ENCODE measurements at places on chromosomes 11 and 22. TPM values are rescaled to one million over a fixed set of nuclear protein-coding genes. Genes with fewer than 3 reads are reported as not detected.
A peak's percentile ranks its signal among the peaks of the same experiment; 100 is the strongest.

DNA sequence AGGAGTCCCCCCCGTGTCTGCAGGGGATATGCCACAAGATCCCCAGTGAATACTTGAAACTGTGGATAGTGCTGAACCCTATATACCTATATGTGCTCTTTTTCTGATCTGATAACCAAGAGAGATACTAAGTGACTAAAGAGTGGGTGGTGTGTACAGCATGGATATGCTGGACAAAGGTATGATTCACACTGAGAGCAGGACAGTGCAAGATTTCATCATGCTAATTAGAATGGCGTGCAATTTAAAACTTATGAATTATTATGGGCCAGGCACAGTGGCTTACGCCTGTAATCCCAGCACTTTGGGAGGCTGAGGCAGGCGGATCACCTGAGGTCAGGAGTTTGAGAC, 90.2 kb upstream of the ALKBH3 start:
- DNase-seq = no peak

DNA sequence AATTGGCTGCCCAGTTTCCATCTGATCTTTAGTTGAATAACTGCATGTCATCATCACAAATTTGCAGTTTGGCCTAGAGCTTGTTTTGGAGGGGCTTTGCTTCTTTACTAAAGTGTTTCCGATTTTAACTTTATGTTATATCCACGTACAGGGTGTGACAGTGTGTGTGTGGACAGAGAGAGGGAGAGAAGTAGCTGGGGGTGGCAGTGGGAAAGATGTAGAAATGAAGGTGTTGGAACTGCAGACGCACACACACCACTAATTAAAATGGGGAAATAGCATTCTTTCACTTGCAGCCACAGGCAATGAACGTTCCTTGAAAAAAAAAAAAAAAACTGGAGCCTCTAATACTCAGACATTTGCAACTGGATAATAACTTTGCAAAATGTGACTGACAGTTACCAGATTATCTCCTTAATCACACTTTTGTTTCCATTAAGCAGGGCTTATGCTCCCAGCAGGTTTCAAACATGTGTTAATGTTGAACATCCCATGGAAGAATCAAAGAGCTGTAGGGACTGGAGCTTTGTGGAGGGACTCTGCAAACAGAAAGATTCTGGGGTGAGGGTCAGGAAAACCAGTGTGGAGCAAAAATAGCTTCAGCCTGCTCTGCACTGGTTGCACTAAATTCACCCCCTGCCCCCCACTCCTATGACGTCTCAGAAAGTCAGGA, 238.1 kb upstream of the TENM4 start:
- no peak for DNase-seq

- DNase-seq = no peak
These were observed 333.1 kb downstream of the TBC1D22A start for GRCh38 chr22:47095395-47096122.

GRCh38 chr22:35863432-35863831, 145.8 kb downstream of the APOL5 start:
- peak; percentile 36 for DNase-seq

DNA sequence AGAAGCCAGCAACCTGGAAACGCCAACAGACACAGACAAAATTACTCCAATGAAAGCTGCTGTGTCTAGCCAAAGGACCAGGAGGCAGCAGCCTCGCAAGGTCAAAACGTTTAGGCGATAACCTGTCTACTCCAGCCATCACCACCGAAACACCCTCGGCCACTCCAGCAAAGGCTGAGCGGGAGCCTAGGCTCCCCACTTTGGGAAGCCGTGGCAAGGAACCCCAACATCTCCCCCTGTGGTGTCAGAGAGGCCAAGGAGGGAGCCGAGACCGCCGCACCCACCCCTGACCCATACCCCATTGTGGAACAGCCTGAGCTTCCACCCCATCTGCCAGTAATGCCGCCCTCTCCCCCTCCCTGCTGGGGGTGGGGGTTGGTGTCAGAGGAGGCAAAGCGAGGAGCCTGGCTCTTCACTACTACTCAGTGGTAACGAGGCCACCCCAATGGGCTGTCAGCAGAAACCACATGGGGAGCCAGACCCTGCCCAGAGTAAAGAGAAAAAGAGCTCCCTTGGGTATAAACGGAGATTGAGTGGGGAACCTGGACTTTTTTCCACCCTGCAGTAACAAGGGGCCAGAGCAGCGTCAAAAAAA, 33.9 kb upstream of the SEPTIN5 start:
- no peak for DNase-seq

- peak; percentile 60 for DNase-seq
These were observed 65.4 kb upstream of the CRTAM start for GRCh38 chr11:122772945-122773344.

- peak; percentile 96 for DNase-seq
These were observed 712.4 kb downstream of the TBC1D22A start for GRCh38 chr22:47474895-47475294.

DNA sequence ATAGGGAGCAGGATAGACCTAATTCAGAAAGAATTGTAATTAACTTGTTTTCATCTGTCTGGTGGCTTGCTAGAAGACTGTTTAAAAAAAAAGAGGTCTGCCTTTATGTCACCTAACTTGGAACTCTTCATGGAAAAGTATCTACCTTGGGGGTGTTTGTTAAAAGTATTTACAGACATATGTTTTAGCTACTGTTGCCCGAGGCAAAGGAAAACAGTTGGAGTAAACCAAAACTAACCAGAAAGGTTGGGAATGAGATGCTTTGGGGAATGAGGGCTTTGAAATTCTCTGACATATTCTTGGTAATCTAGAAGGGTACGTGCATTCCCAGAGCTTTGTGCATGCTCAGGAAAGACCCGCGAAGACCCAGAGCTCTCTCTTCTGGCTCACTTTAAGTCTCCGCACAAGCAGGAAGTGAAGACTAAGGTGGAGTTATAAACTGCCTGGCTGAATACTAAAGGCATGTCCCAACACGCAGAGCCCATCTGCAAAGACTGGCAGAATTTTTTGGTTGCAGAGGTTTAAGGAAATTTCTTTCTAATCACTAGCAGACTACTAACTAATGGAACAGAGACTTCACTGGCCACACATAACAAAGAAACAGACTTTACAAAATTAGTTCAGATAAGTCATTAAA, 33.2 kb downstream of the HIKESHI start:
- peak; percentile 1 for DNase-seq

DNA sequence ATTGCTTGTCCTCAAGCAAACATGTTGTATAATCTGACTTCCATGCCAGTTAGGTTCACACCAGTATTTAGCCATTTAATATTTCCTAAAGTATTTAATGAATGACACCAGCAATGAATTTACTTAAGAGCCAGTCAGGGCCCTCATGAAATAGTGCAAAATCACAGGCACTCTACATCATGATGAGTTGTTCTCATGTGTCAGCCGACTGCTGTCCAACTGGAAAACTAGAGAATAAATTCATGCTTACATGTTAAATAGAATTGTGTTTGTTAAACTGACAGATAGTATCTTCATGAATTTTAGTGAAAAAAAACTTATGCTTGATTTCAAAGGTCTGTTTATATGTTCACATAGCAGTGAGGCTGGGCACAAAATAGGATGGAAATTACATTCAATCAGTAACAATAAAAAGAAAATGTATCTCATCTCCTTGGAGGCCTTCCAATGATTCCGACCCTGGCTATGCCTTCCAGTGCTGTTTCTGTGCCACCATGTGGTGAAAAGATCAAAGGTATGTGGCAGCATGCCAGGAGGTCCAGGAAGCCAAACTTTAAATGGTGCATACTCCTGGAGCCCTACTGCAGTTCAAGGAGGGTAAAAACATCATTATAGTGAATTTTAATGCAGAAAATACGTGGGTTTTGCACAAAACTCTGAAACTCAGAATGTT, 45.2 kb downstream of the CTSC start:
- DNase-seq = peak; percentile 76

DNA sequence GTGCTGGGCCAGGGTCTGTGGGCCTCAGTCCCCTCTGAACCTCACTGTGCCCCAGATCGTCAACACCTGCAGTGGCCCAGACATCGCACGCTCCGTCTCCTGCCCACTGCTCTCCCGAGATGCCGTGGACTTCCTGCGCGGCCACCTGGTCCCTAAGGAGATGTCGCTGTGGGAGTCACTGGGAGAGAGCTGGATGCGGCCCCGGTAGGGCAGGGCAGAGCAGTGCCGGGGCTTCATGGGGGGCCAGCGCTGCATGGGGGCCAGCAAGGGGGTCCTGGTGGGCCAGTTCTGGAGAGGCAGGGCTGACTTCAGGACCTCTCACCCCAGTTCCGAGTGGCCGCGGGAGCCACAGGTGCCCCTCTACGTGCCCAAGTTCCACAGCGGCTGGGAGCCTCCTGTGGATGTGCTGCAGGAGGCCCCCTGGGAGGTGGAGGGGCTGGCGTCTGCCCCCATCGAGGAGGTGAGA, 16.3 kb downstream of the EPS8L2 start:
- DNase-seq = no peak

- no peak for DNase-seq
These were observed at the start of gene CHST1 for GRCh38 chr11:45665206-45665932. Gene CHST1, minus strand, starts transcription at chr11:45665622. Its CDS starts 14,699 bp downstream, at chr11:45650923.

DNA sequence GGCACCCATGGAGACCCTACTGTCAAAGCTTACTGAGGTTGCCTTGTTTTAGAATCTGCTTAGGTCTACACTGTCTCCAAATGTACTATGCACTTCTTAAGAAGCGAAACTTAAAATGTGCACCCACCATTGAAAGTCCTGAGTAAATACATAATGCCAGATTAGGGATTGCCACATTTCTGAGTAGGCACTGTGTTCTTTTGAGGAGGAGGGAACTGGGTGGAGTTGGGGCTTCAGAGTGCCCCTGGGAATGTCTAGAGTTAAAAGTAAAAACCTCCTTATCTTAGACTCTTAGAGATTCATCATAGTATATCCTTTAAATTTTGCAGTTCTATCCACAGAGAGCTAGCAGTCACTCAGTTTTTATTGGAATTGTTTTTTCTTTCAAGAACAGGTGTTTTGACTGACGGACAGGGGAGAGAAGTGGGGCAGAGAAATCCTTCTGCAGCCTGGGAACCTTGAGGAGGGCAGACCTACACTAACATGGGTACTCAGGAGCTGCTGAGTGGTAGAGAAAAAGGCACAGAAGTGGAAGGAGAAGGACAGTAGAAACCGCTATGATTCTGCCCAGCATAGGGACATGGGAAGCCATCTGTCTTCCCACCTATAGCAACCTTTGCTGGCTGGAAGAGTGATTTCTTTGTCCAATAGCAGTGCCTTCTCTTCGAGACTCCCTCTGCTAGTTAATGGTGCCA, 33.4 kb upstream of the MICAL2 start:
- peak; percentile 75 for DNase-seq

- peak; percentile 66 for DNase-seq
These were observed 16.3 kb downstream of the CTNND1 start for GRCh38 chr11:57777969-57778317.

- DNase-seq = peak; percentile 9
These were observed 624 bp downstream of the TMEM41B start for GRCh38 chr11:9313648-9314290.

DNA sequence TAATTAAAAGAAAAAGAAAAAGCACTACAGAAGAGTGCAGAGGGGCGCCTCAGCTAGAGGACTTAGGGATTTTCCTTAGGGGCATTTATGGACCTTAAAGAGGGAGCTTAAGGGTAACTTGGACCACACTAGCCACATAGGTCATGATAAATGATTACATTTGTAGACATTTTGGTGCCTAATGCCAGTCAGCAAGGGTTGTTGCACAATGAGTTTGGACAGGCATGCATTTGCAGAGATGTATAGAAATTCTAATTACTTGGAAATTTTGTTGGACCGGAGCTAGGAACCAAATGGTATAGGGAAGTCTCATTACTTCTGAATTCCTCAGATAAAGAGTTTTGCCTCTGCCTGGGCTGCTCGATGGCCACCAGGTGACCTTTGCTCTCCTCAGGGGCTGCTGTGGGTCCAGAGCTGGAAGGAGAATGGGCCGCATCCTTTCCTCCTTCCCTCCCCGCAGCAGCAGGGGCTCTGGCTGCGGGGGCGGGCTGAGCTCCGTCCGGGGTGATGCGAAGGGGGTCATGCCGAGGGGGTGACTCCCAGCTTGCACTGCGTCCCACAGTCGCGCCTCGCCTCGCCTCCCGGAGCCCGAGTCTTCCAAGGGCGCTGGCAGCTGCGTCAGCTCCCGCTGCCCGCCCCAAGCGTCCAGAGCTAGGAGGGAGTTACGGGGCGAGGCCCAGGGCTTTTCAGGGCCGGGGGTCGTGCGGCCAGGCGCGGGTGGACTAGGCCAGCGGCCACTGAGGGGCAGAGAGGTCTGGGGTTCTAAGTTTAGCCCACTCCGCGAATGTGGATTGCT, 20.3 kb upstream of the MALAT1 start:
- DNase-seq = peak; percentile 66

DNA sequence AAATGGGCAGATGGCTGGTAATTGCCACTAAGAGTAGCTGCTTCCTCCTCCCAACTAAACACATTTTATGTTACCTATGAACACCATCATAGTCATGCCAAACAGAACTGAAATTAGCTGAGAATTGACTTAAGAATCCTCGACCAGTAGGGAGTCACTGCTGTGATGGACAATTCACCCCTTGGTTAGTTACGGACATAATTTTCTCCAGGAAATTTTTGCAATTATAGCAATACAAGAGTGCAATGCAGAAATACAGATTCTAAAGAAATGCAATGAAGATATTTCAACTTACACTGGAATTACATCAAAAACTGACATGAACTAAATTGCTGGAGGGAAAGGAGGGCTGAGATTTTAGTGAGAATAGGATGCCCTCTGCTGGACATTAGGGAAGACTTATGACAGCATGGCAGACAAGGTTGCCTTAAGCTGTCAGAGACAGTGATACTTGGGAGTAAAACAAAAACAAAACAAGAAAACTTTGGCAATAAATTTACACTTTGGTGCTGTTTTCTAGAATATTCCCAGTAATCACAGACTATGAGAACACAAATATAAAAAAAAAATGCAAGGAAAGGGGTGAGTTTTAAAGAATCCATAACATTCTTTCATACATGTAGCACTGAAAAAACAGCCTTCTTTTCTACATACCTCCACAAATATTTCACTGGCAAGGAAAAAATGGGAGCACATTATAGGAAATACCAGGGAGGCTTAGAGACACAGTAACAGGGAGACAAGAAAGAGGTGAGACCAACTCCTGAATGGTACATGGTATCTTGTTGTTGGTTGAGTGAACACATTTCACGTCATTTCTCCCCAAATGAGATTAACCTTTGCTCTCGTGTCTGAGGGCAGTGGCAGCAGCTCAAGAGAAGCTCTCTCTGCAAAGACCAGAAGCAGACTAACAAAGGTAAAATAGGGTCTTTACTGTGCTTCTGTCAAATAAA, 11.2 kb upstream of the PPP2R1B start:
- peak; percentile 68 for DNase-seq

Gene GLB1L2
- not detected for total RNA-seq

Gene VWCE
- total RNA-seq = 1.2 TPM

Measured in LHCN-M2 (cell line).